AG08395 (cell line): ENCODE measurements at places on chromosomes 7 and 10.

GRCh38 chr10:122191936-122192541 lies 79.1 kb upstream of the BTBD16 start:
- no peak for DNase-seq

DNA sequence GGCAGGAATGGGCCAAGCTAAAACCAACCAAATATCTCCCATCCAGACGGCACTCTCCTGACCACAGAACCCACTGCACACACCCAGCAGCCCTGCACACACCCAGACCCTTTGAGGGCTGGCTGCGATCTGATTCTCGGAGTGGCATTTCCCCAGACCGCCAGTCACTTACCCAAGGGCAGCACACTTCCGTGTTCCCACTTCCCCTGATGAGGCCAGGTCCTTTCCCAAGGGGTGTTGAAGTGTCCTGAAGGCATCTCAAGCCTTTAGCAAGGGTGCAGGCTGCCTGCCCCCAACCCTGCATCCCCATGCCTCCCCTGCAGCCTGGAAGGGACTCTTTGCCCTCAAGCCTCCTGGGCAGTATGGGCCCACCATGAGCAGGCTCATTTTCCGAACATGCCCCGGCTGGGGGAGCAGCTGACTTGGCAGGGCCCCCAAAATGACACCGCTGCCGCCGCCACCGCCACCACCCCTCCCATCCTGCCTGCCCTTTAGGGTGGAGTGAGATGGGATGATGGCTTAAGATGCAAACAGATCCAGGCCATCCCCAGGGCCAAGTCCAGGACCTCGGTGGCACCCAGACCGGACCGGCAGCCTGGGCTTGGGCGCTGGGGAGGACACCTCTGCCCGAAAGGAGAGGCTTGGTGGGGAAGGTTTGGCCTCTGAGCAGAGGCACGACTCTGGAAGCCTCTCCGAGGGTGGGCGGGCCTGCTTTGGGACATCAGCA lies 159.8 kb downstream of the NRF1 start:
- no peak for DNase-seq

- no peak for DNase-seq
Observed at GRCh38 chr7:43554423-43554822, 28.5 kb upstream of the STK17A start.

- DNase-seq = no peak
Observed at GRCh38 chr10:21655687-21656086, 121.7 kb downstream of the MLLT10 start.

- peak; percentile 83 for DNase-seq
Observed at GRCh38 chr10:110353244-110354119, 48.8 kb upstream of the SMNDC1 start.

DNA sequence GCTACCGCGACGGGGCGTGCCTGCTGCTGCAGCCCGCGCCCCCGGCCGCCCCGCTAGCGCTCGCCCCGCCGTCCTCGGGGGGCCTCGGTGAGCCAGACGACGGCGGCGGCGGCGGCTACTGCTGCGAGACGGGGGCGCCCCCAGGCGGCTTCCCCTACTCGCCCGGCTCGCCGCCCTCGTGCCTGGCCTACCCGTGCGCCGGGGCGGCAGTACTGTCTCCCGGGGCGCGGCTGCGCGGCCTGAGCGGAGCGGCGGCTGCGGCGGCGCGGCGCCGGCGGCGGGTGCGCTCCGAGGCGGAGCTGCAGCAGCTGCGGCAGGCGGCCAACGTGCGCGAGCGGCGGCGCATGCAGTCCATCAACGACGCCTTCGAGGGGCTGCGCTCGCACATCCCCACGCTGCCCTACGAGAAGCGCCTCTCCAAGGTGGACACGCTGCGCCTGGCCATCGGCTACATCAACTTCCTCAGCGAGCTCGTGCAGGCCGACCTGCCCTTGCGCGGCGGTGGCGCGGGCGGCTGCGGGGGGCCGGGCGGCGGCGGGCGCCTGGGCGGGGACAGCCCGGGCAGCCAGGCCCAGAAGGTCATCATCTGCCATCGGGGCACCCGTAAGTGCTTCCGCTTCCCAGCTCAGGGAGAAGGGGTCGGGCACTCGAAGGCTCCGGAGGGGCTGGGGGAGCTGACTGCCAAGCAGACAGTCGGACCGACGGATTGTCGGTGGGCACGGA lies 761 bp downstream of the PTF1A start:
- no peak for DNase-seq
